ENCODE measurements at places on chromosomes 4 and X. TPM values are rescaled to one million over a fixed set of nuclear protein-coding genes. Genes with fewer than 3 reads are reported as not detected.

The HERC5 gene
- total RNA-seq, result 2.6 TPM

- no peak overlapping the region for H3K27ac ChIP-seq
- H3K27me3 ChIP-seq, result no peaks in the 10 kb centered on the region
- H3K4me3 ChIP-seq, result no peak overlapping the region
- peaks cover 10% of the 10 kb centered on the region for H3K4me1 ChIP-seq
These were observed 143.4 kb downstream of the TRIML1 start for GRCh38 chr4:188282471-188283232.

DNA sequence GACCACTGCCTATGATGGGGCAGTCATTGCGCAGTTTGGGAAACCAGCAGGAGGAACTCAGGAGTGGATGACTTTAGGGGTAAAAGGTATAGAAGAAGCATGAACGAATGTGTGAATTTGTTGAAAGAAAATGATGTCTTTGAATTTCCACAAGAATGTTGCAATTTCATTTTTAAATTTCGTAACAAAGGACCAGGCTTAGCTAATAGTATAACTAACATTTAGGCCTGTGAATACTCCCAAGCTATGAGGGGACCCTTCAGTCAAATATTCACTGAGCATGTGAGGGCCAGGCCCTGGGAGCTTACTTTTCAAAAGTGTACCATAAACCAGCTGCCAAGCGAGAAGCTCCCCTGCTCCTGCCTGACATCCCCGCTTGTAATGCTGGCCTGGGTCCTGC lies 5.3 kb downstream of the MPC1L start:
- no peaks in the 10 kb centered on the region for H3K4me1 ChIP-seq
- no peak overlapping the region for H3K4me3 ChIP-seq
- H3K36me3 ChIP-seq, result peaks cover 2% of the 10 kb centered on the region
- no peak overlapping the region for H3K27ac ChIP-seq

DNA sequence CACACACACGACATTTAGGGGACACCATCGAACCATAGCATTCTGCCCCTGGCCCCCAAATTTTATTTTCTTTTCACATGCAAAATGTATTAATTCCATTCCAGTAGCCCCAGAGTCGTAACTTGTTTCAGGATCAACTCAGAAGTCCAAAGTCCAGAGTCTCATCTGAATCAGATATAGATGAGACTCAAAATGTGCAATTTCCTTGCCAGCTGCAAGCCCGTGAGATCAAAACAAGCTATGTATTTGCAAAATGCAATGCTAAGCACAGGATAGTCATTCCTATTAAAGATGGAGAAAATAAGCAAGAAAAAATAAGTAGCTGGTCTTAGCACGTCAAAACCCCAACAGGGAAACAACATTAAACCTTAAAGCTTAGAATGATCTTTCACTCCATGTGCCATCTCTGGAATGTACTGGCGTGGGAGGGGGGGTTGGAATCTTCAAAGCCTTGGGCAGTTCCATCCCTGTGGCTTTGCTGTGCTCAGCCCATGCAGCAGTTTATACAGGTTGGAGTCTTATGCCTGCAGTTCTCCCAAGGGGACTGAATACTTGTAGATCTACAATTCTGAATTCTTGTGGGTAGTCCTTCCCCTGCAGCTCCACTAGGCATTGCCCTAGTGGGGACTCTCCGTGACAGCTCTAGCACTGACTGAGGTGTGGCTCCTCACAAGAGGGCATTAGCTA lies 47.7 kb upstream of the SYTL5 start:
- H3K36me3 ChIP-seq, result no peaks in the 10 kb centered on the region
- H3K27ac ChIP-seq, result no peak overlapping the region
- no peak for DNase-seq
- no peak overlapping the region for H3K4me3 ChIP-seq
- no peaks in the 10 kb centered on the region for H3K27me3 ChIP-seq

- no peaks in the 10 kb centered on the region for H3K27me3 ChIP-seq
- no peaks in the 10 kb centered on the region for H3K4me1 ChIP-seq
- H3K27ac ChIP-seq, result no peak overlapping the region
These were observed 603.8 kb upstream of the PCDH7 start for GRCh38 chr4:30116401-30116800.

The MCTS1 gene
- total RNA-seq, result 11.4 TPM

The PKD2 gene
- 29.8 TPM for total RNA-seq

GRCh38 chr4:174211622-174212044 lies 71.8 kb downstream of the FBXO8 start:
- no peak overlapping the region for H3K27ac ChIP-seq
- no peaks in the 10 kb centered on the region for H3K36me3 ChIP-seq
- H3K4me1 ChIP-seq, result peaks cover 19% of the 10 kb centered on the region
- H3K4me3 ChIP-seq, result no peak overlapping the region

GRCh38 chrX:39479856-39480255 lies 617.9 kb downstream of the BCOR start:
- no peak overlapping the region for H3K27ac ChIP-seq
- DNase-seq, result no peak
- H3K27me3 ChIP-seq, result no peaks in the 10 kb centered on the region
- no peaks in the 10 kb centered on the region for H3K4me1 ChIP-seq

DNA sequence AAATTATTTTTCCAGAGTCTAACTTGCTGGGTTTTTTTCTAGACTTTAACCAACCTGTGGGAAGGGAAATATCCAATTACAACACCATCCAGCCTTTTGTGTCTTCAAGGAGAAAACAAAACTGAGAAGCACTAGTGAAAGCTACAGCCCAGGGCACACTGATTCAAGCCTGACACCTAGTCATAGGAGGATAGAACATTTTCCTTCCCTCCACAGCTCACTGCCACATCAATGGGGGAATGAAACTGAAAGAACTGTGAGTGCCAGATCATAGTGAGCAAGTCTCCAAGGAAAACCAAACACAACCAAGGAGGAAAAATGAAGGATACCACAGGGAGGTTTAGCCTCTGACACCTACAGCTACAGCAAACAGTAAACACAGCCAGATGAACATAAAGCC lies 43.3 kb upstream of the MAGEA8 start:
- H3K4me1 ChIP-seq, result no peaks in the 10 kb centered on the region
- H3K36me3 ChIP-seq, result no peaks in the 10 kb centered on the region

DNA sequence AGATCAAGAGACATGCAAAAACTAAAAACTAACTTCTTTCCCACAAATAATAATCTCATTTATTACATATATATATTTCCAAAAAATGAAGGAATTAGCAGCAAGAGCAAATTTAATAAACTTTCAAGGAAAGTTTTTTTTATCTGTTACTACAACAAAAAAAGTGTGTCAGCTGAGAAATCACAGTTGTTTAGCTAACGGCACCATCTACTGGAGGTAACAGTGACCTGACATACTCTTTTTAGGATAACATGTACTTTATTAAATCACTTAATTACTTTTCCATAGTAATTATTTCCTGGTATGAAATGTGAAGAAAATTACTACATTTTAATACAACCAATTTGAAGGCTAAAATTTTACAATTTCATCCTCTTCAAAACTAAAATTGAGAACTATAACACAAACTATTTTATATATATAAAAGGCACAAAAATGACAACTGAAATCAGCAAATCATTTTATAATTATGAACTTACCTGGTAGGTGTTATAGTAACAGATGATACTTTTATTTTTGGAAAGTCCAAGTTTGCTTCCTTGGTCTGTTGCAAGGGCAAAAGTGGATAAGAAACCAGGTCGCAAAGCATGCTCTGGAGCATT lies 9.1 kb downstream of the LAMTOR3 start:
- H3K27me3 ChIP-seq, result no peaks in the 10 kb centered on the region
- H3K36me3 ChIP-seq, result peaks cover 7% of the 10 kb centered on the region

The APBB2 gene
- total RNA-seq, result 42.8 TPM

- no peak overlapping the region for H3K4me3 ChIP-seq
- H3K27ac ChIP-seq, result no peak overlapping the region
- DNase-seq, result no peak
- H3K36me3 ChIP-seq, result no peaks in the 10 kb centered on the region
These were observed 65.7 kb upstream of the BEND2 start for GRCh38 chrX:18286322-18286831.

Data from body of pancreas (tissue), 4 donors.